Heart left ventricle (tissue), 16 donors: ENCODE measurements at places on chromosomes 7 and 10. TPM values are rescaled to one million over a fixed set of nuclear protein-coding genes. Genes with fewer than 3 reads are reported as not detected.
A peak's percentile ranks its signal among the peaks of the same experiment; 100 is the strongest.

GRCh38 chr7:50534690-50535290, 30.4 kb downstream of the DDC start:
- DNase-seq: no peak

- no peak for DNase-seq
Measured at GRCh38 chr10:128435811-128436210, 309.6 kb upstream of the MKI67 start.

GRCh38 chr10:72334196-72334824, 20.4 kb downstream of the DNAJB12 start:
- DNase-seq: peak; percentile 66

Gene PPP1R17
- not detected for total RNA-seq

GRCh38 chr7:159104188-159104920, 40.3 kb downstream of the VIPR2 start:
- peak; percentile 87 for DNase-seq
